Esophagus squamous epithelium (tissue), 5 donors: ENCODE measurements at places on chromosomes 7 and 10.

- DNase-seq = no peak
Measured at GRCh38 chr7:121054925-121055324, 66.4 kb downstream of the CPED1 start.

DNA sequence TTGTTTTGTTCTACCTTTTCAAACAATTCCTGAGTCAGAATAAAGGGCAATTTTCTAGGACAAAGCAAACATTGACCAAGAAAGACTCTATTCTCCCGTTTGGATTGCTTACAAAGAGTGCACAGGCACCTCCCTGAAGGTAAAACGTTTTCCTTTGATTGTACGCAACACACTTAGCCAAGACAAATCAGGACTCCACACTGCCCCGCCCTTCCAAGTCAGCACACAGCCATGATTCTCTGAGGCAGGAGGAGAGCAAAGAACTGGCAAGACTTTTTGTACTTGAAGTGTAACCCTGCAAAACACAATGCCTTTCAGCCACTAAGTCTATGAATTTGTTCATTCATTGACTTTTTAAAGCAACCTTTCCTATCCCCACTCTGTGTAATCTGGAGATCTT is 85.0 kb upstream of the FAM180A start:
- no peak for DNase-seq

DNA sequence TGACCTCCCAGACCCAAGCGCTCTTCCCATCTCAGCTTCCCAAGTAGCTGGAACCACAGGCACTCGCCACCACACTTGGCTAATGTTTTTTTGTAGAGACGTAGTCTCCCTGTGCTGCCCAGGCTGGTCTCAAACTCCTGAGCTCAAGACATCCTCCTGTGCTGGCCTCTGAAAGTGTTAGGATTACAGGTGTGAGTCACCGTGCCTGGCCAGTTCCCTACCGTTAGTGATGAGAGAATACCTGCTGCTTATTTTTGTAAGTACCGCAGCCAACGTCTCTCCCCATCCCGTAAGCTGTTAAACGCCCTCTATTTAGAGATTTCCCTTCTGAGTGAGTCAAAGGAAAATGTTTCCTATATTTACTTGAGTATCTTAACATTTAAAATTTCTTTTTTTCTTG is 38.5 kb upstream of the PDLIM1 start:
- no peak for DNase-seq

DNA sequence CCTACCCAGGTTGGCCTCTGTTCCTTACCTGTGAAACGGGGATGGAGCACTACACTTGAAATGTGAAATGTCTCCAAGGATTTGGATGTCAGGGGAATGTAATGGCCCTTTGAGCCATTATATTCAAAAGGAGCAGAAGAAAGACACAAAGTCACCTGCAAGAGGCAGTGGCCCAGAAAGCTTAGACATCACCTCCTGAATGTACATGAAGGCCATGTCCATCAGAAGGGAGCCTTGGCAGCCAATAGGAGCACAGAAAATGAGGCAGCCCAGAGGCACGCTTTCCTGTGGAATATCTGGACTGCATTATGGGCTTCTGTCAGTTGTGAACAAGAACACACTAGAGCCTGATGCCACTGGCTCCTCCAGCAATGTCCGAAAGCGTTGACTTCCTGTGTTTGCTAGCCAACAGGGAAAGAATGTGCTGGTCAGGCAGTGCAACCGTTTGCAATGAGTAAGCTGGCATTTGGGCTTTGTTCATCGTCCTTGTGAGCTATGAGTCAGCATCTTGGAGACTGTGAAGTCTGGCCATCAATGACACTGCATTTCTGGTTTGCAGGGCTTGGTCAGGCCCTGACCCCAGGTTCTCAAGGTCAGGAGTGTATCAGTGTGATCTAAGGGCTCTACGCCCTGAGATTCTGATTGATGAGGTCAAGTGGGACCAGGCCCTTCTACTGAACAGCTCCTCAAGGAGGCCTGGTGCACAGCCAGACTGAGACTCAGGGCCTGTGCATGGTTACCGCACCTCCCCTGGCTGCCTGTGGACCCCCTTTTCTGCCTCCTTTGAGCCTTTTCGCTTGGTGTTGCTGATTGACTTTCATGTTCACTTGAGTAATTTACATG is 222.4 kb downstream of the RPS24 start:
- no peak for DNase-seq

- DNase-seq = no peak
Measured at GRCh38 chr10:95289003-95289920, 1.5 kb downstream of the PDLIM1 start.

GRCh38 chr10:25061125-25061524 is 44.7 kb downstream of the THNSL1 start:
- DNase-seq = no peak

GRCh38 chr7:87151002-87151728 is 1.1 kb upstream of the DMTF1 start:
- no peak for DNase-seq

DNA sequence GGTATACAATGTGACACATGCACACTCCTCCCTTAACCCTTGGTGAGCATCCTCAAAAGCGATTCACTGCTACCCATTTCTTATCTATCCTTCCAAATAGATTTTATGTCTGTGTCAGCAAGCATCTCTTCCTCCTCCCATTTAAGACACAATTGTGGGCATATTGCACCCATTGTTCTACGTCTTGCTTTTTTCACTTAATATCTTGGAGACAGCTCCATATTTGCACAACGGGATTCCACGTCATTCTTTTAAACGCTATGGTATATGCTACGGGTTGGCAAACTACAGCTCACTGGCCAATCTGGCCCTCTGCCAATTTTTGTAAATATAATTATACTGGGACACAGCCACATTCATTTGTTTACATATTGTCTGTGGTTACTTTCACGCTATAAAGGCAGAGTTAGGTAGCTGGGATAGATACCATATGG is 88.6 kb downstream of the RNF216 start:
- DNase-seq = no peak

DNA sequence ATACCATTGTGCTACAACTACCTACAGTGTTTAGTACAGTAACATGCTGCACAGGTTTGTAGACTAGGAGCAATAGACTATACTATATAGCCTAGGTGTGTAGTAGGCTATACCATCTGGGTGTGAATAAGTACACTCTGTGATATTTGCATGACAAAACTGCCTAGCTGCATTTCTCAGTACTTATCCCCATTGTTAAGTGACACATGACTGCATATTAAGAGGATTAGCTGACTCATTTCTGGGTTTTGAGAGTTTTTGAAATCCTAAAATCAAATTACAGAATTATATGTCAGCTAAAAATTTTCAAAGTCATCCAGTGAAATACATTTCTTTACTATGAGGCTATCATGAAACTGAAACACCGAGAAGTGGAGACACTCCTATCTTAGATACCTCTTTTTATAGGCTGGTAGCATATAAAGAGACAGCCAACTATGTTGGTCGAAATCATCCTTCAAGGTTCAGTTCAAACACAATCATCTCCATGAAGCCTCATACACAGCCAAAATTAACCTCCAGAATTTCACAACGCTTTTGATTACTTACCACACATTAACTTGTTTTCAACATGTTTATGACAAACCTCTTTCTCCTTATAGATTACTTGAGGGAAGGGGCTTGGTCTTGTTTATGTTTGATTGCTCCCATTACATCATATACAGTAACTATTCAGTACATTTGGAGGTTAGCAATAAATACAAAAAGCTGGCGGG is 89.8 kb upstream of the ANK3 start:
- no peak for DNase-seq

DNA sequence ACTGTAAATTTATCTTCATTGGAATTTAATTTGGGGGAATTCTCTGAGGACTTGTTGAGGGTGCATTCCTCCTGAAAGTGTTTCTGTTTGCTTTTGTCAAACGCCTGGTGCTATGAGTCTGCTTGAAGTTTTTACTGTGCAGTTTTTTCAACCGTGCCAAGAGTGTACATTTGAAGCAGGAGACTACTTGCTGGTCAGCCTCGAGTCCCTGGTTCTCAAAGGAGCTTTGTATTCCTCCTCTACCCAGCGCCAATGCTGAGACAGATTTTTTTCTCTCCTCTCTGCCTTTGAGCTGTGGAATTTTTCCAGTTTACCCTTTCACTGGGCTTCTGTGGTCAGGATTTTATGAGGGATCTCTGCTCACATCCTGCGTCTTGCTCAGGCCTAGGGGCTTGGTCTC is 62.1 kb downstream of the NPY start:
- DNase-seq = no peak

DNA sequence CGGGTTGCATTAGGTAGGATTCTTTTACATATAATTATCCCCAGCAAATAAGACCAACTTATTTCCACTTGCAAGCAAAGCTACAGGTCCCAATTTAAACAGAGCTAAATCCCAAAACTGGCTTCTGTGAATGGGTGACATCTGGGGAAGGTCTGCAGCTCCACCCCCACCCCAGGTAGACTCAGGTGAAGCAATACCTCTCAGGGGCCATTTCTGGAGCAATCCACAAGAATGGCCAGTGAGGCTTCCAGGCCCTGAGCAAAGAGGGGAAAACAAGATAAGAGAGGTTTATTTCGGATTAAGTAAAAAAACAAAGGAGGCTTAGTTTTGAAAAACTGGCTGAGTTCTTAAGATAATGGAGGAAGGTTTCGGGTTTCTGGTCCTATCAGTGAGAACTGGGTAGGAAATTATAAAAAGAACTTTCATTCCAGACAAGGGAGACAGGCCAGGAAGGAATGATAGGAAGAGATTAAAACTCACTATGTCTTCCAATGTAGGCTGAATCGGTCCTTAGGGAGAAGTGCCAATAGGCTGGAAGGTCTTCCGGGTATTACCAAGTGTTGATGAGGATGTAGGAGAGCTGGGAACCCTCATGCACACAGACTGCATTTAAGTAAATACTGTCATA is 25.4 kb downstream of the SH3PXD2A start:
- DNase-seq = no peak

DNA sequence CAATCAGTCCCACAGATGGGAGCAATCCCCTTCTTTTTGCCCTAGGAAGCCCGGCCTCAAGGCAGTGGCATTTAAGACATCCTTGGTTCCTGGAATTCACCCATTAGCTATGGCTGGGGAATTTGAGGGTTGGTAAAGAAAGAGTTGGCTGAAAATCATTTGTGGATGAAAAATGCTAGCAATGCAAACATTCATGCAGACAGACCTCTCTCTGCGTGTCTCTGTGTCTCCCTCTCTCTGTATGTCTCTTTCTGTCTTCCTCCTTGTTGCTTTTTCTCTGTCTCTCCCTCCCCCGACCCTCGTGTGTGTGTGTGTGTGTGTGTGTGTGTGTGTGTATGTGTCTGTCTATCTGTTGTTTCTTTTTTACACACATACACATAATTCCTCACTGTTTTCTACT is 19.4 kb downstream of the LDB3 start:
- DNase-seq = no peak

DNA sequence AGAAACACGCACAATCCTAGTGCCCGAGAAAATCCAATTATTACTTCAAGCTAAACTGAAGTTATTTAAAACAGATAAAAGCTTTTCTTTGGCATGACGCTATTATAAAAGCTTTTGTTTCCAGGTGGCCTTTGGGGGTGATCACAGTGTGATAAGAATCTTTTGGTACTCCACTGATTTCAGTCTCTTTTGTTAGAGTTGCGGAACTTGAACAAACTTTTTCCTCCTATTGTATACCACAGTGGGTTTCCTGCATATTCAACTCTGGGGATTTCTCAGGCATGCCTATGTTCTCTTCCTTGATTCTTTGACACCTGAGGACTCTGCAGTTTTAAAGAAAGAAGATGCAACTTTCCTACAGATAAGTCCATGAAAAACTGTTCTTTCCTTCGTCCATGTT is 99.7 kb upstream of the PITRM1 start:
- no peak for DNase-seq

DNA sequence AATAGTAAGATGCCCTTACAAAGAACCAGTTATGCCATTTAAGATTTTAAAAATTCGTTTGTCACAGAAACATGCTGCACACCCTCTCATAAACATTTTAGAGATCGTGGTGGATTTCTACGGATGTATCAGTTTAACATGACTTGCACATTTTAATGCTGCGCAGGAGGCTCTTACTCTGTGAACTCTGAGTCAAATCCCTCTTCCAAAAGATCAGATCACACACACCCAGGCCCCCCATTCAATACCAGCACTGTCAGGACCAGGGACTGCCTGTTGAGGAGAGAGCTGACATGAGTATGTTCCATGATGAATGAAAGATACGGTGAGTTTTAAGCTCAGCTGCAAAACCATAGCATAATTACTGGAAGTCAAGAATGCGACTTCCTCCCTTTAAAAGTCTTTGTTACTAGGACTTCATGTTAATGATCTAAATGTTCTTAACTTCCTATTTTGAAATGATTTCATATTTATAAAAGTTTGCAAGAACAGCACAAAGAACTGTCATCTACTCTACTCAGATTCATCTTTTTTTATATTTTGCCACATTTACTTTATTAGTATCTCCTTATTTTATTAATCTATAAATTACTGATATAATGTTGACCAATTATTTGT is 500.2 kb downstream of the GLRX3 start:
- no peak for DNase-seq

DNA sequence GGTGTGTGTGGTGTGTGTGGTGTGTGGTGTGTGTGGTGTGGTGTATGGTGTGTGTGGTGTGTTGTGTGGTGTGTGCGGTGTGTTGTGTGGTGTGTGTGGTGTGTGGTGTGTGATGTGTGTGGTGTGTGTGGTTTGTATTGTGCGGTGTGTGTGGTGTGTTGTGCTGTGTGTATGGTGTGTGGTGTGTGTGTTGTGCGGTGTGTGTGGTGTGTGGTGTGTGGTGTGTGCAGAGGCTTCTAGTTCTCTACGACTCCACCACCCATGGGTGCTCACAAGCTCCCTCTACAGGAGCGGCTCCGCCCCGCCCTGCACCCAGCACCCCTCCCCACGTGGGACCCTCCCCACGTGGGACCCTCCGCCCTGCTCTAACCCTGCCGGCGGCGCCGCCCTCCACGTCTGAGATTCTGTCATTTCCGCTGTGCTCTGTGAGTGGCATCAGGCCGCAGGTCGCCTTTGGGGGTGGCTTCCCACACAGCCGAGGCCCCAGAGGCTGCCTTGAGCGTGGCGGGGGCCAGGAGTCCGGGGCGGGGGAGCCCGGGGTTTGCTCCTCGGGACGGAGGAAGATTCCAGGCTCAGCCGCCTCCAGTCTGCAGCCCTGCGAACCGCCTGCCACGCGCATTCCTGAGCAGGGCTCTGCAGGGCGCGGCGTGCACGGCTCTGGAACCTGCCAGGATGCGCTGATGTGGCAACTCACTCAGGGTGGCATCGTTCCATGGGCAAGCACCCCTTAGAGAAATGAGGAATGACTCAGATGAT is 37.0 kb upstream of the DNAJB6 start:
- no peak for DNase-seq

DNA sequence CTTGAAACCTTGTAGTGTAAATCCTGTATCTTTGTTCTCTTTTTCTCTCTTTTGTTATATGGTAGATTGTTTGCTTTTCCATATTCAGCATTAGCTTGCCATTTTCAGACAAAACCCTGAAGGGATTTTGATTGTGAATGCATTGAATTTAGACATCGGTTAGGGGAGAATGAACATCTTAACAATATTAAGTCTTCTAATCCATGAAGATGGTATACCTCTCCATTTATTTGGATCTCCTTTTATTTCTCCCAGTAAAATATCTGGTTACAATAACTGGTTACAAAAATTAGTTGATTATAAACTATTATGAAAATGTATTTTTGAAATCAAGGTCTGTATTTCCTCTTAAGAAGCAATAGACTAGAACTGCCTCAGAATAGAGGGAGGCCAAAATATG is 12.4 kb upstream of the SLK start:
- DNase-seq = no peak
